ENCODE measurements at places on chromosomes 6 and 20. TPM values are rescaled to one million over a fixed set of nuclear protein-coding genes. Genes with fewer than 3 reads are reported as not detected.

Gene EFCAB8
- total RNA-seq: 0.22 TPM

Gene EDN1
- 0.15 TPM for total RNA-seq

Gene PSORS1C1
- 0.02 TPM for total RNA-seq

Gene TRIM15
- 30.4 TPM for total RNA-seq

Gene CGAS
- total RNA-seq: not detected

Gene RAD21L1
- total RNA-seq: not detected

Gene LINC00237
- not detected for total RNA-seq

Gene TRIM40
- total RNA-seq: 0.13 TPM

Gene SLC22A2
- total RNA-seq: not detected

Gene WFDC2
- not detected for total RNA-seq

Gene ADGB
- total RNA-seq: not detected

Gene EDN3
- not detected for total RNA-seq

Measured in HepG2 (cell line).